ENCODE measurements at places on chromosomes 3 and 15. TPM values are rescaled to one million over a fixed set of nuclear protein-coding genes. Genes with fewer than 3 reads are reported as not detected.

Gene LMAN1L
- not detected for total RNA-seq

Gene DTX3L
- 2.8 TPM for total RNA-seq

Gene NCBP2
- total RNA-seq: 84.2 TPM

Gene ARGFX
- not detected for total RNA-seq

Gene HAUS2
- 33.8 TPM for total RNA-seq

Gene KBTBD12
- 3.8 TPM for total RNA-seq

Gene MNS1
- total RNA-seq: 2.8 TPM

Gene QRICH1
- total RNA-seq: 187 TPM

Gene TRPM1
- total RNA-seq: not detected

Gene FYTTD1
- 60.7 TPM for total RNA-seq

Gene SYNM
- 6.3 TPM for total RNA-seq

Gene IL16
- total RNA-seq: 1.3 TPM

Gene GOLGA8O
- total RNA-seq: not detected

Gene SAMD7
- total RNA-seq: not detected

Gene CD200
- total RNA-seq: 57.6 TPM

Gene BOC
- total RNA-seq: 33.8 TPM

Gene ADCY5
- 39.8 TPM for total RNA-seq

Gene ETFA
- total RNA-seq: 49.8 TPM

Gene CPN2
- total RNA-seq: not detected

Gene ZIC1
- total RNA-seq: 5.9 TPM

Gene PTX3
- total RNA-seq: 7.5 TPM

Gene MAP6D1
- 5.6 TPM for total RNA-seq

Gene C3orf33
- total RNA-seq: 5.0 TPM

Gene CCDC9B
- total RNA-seq: 4.4 TPM

Gene SACM1L
- total RNA-seq: 77.6 TPM

Gene SLC9A9
- total RNA-seq: 5.0 TPM

Gene PIF1
- 3.8 TPM for total RNA-seq

Gene SLC28A1
- total RNA-seq: not detected

Gene ITIH1
- total RNA-seq: not detected

Gene FILIP1L
- total RNA-seq: 1.3 TPM

Gene PLA1A
- 0.31 TPM for total RNA-seq

Gene UBA7
- 6.6 TPM for total RNA-seq

Gene SH2D7
- not detected for total RNA-seq

Gene SELENOK
- total RNA-seq: 24.1 TPM

Gene RFTN1
- total RNA-seq: 7.5 TPM

Gene GP5
- total RNA-seq: not detected

Gene MAN2C1
- 162 TPM for total RNA-seq

Gene FHIT
- total RNA-seq: 4.7 TPM

Gene ZXDC
- 74.8 TPM for total RNA-seq

Gene TICRR
- 6.6 TPM for total RNA-seq

Data from parietal lobe (tissue), 2 donors.